ENCODE measurements at places on chromosomes 2 and 18. TPM values are rescaled to one million over a fixed set of nuclear protein-coding genes. Genes with fewer than 3 reads are reported as not detected.

Gene ALPI
- polyA plus RNA-seq: not detected

Gene RGPD3
- polyA plus RNA-seq: 0.35 TPM

Gene KIF1A
- 7.1 TPM for polyA plus RNA-seq

Gene SCG2
- 0.31 TPM for polyA plus RNA-seq

Gene CPS1
- 4.3 TPM for polyA plus RNA-seq

Gene AGXT
- not detected for polyA plus RNA-seq

Gene ASAP2
- 63.7 TPM for polyA plus RNA-seq

Gene CDH19
- polyA plus RNA-seq: 0.23 TPM

Gene BOLL
- polyA plus RNA-seq: 0.07 TPM

Gene SULT1C4
- 41.4 TPM for polyA plus RNA-seq

Gene SCLY
- polyA plus RNA-seq: 27.2 TPM

Gene ASB18
- polyA plus RNA-seq: 0.06 TPM

Gene CDCA7
- 34.9 TPM for polyA plus RNA-seq

Gene SOX11
- 17.2 TPM for polyA plus RNA-seq

Gene REL
- polyA plus RNA-seq: 7.4 TPM

All from right renal cortex interstitium (tissue), 3 donors.